Heart right ventricle (tissue), 16 donors: ENCODE measurements at places on chromosomes 4 and X. TPM values are rescaled to one million over a fixed set of nuclear protein-coding genes. Genes with fewer than 3 reads are reported as not detected.

SLC25A53 gene
- total RNA-seq, result 11.9 TPM

HAND2 gene
- total RNA-seq, result 196 TPM

- DNase-seq, result no peak
Measured at GRCh38 chrX:30141966-30142365, 73.4 kb upstream of the MAGEB2 start.

- DNase-seq, result no peak
Measured at GRCh38 chr4:17164666-17165065, 266.2 kb upstream of the LDB2 start.

CACNA1F gene
- not detected for total RNA-seq

- no peak for DNase-seq
Measured at GRCh38 chrX:85309717-85310116, 65.9 kb downstream of the ZNF711 start.

GRCh38 chr4:112201915-112202505 lies 29.6 kb upstream of the AP1AR start:
- DNase-seq, result no peak

AR gene
- 28.4 TPM for total RNA-seq

GRCh38 chr4:142826503-142827241 lies 19.4 kb downstream of the INPP4B start:
- no peak for DNase-seq

VGLL1 gene
- total RNA-seq, result not detected

GRCh38 chr4:13240066-13240465 lies 244.1 kb downstream of the RAB28 start:
- no peak for DNase-seq

DNA sequence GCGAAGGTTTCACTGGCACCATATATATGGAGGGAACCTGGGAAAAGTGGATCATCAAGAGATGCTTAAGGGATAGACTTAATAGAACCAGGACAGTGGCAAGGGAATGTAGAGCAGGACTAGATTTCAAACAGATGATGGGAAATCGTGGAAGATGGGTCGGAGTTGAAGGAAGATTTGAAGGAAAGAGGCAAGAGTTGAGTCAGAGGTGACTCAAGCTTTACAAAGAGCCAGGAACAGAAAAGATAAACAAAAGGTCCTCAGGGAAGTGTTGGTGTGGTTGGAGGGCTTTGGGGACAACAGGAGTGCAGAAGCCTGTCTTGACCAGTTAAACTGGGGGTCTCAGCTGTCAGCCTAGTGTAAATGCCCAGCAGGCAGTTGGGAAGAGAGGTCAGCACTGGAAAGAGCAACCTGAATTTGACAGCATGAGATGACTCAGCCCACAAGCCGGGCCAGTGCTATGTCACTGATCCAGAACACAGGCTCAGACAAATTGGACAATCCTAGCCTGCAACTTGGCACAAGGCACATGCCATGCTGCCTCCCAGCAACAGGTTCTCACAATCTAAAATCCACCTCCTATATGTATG lies 230.5 kb downstream of the IDS start:
- no peak for DNase-seq

DNA sequence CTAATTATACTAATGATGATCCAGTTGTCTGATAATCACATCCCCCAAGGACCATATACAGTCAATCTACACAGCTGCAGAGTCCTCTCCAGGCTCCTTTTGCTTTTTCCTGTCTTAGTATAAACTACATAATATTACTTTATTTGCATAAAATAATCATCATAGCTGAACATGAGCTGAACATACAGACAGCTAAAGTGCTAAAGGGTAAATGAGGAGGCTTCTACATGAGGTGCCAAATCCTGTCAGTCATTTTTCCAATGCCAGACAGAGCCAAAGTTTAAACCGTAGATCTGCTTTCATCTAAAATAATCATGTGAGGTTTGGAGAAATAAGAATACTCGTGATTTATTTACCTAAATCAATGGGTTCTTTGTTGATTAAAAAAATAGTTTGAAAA lies 1530.1 kb upstream of the PABPC4L start:
- no peak for DNase-seq

- DNase-seq, result no peak
Measured at GRCh38 chrX:4642114-4642513, 928.7 kb upstream of the PRKX start.

- DNase-seq, result no peak
Measured at GRCh38 chr4:2078584-2078983, 19.5 kb downstream of the NAT8L start.

DNA sequence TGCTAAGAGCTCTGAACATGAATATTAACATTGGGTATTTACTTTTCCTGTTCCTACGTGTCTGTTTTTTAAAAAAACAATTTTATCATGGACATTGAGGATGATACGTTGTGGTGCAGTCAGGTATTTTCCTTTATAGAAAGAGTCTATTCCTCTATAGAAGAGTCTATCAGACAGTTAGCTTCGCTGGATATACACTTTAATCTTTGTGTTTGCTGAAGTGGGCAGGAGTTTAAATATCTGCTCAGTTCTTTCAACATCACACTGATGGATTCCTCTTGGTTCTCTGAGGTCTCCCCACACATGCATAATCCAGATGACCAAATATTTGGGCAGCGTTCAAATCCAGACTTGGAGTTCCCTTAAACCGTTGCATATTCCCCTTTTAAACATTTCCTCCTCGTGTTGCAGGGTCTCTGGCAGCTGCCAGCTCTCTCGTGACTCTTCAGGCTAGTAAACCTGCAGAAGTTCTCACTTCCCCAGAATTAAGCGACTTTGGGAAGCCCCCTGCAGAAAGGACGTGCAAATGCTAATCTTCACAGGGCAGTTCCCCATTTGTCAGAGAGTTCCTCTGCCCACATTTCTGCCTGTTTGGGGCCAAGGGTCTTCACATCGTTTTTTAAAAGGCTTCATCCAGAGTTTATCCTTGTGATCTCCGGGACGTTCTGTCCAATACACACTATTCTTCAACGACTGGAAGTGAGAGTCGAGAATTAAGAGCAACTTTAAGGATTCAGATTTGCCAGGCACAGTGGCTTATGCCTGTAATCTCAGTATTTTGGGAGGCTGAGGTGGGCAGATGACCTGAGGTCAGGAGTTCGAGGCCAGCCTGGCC lies 20.5 kb upstream of the DHRSX start:
- DNase-seq, result no peak

DNA sequence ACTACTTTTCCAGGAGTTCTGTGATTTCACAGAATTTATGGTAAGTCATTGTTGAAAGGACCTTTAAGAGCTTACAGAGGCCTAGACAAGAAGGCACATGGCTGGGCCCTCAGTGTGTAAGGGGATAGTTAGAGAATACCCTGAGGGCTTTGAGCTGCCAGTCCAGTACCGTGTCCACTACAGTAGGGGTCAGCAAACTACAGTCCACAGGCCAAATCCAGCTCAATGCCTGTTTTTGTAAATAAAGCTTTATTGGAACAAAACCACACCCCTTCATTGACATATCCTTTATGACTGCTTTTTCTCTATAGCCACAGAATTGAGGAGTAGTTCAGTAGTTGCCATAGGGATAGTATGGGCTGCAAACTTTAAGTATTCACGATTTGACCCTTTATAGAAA lies 176.2 kb downstream of the MID1 start:
- no peak for DNase-seq

GRCh38 chr4:40719008-40719623 lies 30.6 kb upstream of the NSUN7 start:
- DNase-seq, result no peak

PAGE4 gene
- not detected for total RNA-seq

DNA sequence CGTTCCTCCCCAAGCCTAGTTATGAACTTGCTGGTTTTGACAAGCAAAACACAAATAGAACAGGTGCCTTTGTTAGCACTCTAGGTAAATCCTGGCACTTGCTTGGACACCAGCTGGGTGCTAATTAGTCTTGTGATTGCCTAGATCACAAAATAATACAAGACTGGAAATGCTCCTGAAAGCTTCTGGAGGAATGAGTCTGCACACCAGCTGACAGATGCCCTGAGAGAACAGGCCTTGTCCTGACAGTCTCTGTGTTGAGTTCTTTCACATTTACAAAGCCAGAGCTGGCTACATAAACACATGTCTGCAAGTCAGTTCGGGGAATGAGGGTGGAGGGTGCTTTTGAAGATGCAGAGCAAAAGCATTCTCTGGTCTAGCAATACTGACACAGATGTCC lies 93.8 kb downstream of the ELOVL6 start:
- no peak for DNase-seq

GRCh38 chr4:42483426-42484379 lies 86.4 kb downstream of the SHISA3 start:
- DNase-seq, result no peak

GRCh38 chrX:112627206-112627605 lies 52.5 kb downstream of the LHFPL1 start:
- DNase-seq, result no peak

GRCh38 chrX:71420686-71421085 lies 54.5 kb downstream of the TAF1 start:
- DNase-seq, result no peak

FGF13 gene
- 2.1 TPM for total RNA-seq

GPC4 gene
- 6.1 TPM for total RNA-seq

UBL4A gene
- total RNA-seq, result 49.2 TPM

- DNase-seq, result no peak
Measured at GRCh38 chr4:8055206-8055605, 103.4 kb downstream of the ABLIM2 start.

DNA sequence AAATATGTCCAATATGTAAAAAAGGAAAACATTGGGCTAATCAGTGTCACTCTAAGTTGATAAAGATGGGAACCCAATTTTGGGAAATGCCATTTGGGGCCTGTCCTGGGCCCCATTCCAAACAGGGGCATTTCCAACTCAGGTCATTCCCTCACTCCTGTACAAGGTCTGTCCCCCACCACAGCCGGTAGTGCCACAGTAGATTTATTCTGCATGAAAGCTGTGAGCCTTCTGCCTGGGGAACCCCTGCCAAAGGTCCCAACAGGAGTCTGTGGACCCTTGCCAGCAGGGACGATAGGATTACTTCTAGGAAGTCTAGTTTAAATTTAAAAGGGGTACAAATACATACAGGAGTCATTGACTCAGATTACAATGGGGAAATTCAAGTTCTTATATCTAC lies 317.6 kb upstream of the GNPDA2 start:
- DNase-seq, result no peak

UTP3 gene
- total RNA-seq, result 13.9 TPM

- DNase-seq, result no peak
Measured at GRCh38 chr4:55018521-55018920, 106.9 kb downstream of the KDR start.

DNA sequence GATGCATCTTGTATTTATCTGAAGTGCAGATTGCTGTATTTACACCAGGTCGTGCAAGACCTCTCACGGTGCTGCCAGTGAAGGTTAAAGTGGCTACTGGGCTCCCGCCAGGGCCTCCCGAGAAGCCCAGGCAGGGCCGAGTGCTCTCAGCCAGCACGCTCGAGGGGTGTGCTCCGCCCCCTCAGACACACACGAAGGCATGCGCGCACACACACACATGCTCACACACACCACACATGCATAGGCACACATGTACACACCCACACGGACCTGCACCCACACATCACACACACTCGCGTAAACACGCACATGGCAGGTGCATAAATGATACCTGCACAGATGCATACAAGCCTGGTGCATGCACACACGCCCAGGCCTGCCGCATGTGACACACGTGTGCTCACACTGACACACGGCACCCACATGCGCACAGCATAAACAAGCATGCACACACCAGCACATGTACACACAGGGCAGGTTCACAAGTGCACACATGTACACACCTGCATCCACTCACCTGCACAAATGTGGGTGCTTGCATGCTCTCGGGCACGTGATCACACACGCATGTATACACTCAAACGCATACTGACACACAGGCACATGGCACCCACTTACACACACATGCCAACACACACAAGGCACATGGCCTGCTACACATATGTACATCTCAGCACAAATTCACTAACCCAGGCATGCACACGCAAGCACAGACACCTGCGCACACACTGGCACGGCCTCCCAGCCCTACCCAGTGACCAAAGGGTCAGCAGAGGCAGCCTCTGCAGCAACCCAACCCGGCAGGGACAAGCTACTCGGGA lies 71.6 kb downstream of the FAM53A start:
- no peak for DNase-seq

DNA sequence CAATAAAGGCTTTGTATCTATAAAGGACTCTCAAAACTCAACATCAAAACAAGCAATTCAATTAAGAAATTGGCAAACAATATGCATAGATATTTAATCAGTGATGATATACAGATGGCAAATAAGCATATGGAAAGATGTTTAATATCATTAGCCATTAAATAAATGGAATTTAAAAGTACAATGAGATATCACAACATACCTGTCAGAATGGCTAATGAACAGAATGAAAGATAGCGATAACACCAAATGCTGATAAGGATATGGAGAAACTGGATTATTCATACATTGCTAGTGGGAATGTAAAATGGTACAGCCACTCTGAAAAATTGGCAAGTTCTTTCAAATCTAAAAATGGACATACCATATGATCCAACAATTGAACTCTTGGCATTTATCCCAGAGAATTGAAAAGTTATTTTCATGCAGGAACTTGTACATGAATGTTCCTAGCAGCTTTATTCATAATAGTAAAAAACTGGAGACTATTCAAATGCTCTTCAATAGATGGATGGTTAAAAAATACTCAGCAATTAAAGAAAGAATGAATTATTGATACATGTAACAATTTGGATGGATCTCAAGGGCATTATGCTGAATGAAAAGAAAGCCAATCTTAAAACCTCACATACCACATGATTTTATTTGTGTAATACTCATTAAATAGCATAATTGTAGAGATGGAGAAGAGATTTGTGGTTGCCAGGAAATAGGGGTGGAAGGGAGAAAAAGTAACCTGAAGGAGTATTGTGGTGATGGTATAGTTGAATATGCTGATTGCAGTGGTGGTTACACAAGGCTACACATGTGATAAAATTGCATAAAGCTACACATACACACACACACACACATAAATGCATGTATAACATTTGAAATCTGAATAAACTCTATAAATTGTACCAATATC lies 45.9 kb upstream of the ALG13 start:
- no peak for DNase-seq

- DNase-seq, result peak; percentile 75
Measured at GRCh38 chr4:124018383-124019317, 622.1 kb downstream of the SPRY1 start.

GRCh38 chr4:41267997-41268396 lies 11.3 kb downstream of the UCHL1 start:
- no peak for DNase-seq

PITX2 gene
- not detected for total RNA-seq

GRCh38 chr4:38145033-38145678 lies 185.0 kb downstream of the PTTG2 start:
- no peak for DNase-seq

GRCh38 chrX:38607976-38608375 lies 46.6 kb downstream of the TSPAN7 start:
- no peak for DNase-seq

EFNB1 gene
- 12.7 TPM for total RNA-seq

DNA sequence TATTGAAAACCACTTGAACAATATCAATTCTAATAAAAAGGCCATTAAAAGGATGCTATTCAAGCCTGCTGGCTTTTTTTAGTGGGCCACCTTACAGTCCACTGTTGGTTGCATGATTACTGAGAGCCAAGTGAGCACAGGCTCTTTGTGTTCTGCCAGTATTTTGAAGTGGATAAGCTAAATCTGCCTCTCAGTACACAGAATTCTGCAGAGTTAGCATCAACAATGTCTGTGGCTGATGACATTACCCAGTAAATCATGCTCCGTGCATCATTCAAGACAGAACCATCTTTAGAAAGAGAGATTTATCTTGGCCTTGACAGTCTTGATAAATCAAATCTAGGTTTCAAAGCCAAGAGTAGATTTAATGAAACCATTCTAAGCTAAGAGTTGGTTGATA lies 119.0 kb upstream of the GNPDA2 start:
- DNase-seq, result no peak

SPIN4 gene
- total RNA-seq, result 0.49 TPM
